Stimulated activated naive CD8-positive, alpha-beta T cell treated with anti-CD3 and anti-CD28 coated beads, Interleukin-15, amount 100 ng/mL, for 72 hours (primary cell): ENCODE measurements at places on chromosomes 6 and 20.

GRCh38 chr6:53310771-53311585 is 37.8 kb downstream of the ELOVL5 start:
- DNase-seq: no peak

GRCh38 chr20:22773344-22773743 is 189.0 kb upstream of the FOXA2 start:
- no peak for DNase-seq

GRCh38 chr20:15227102-15227501 is 889.7 kb upstream of the FLRT3 start:
- no peak for DNase-seq

DNA sequence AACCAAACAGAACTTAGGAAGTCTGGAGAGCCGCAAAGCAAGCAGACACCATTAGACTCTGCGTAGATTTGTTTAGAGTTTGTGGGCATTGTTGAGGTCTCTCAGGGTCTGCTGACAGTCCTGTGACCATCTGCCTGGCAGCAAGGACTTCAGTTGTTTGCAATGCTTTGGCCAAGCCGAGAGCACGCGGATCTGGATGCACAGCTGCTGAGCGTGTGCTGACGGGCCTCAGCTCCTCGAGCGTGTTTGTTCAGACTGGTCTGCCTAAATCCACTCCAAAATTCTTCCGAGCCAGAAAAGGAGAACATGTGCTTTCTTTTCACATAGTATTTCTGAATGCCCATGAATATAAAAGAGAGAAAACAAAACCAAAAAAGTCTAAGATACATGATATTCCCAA is 159.0 kb downstream of the ZNF217 start:
- DNase-seq: no peak

DNA sequence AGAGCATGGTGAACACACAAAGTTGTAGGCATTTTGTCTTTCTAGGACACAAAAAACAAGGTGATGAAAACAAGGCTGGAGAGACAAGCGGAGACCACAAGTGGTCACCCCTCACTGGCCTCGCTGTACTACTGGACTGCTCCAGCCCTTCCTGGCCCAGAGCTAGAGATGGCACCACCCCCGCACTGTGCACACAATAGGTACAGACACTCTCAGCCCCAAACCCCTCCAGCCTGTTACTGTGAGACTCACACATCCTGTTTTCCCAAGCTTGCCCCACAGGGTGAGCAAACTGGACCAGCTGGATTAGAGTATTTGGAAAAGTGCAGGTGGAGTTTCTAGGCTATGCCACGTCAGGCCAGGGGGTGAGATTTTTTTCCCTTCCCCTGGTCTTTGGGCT is 8.4 kb upstream of the ZSWIM1 start:
- no peak for DNase-seq

- peak; percentile 51 for DNase-seq
These were observed 70.3 kb downstream of the SCAND1 start for GRCh38 chr20:35883778-35884540.

DNA sequence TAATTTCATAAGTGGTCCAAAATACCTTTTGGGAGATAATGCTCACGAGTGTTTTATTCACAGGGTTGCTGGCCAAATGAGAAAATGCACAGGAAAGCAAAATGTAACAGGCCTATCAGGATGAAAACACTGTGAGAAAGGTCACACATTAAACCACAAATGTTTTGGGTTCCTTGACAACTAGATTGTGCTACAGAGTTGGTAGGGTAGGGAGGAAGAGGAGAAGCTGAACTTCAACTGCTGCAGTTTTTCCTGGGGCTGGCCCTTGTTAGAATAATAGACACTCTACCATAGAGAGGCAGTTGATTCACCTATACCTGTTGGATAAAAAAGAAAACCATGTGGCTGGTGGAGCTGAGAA is 28.1 kb upstream of the PAQR8 start:
- no peak for DNase-seq

DNA sequence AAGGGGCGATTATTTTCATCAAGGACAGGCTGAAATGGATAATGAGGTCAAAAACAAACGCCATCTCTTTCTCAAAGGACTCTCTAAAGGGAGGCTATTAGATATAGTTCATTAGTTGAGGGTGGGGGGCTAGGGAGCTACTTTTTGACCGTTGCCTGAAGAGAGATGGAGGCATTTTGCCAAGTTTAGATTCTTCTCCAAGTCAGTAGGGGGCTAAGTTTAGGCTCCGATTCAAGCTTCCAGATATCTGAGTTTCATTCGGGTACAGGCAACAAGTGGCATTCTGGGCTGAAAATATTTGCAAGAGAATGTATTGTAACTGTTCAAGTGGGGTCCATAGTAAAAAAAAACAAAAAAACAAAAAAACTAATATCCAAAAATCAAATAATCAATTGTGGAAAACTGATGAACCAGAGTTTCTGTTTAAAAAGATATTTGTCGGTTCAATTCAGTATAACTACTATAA is 43.4 kb upstream of the PIM1 start:
- DNase-seq: no peak

DNA sequence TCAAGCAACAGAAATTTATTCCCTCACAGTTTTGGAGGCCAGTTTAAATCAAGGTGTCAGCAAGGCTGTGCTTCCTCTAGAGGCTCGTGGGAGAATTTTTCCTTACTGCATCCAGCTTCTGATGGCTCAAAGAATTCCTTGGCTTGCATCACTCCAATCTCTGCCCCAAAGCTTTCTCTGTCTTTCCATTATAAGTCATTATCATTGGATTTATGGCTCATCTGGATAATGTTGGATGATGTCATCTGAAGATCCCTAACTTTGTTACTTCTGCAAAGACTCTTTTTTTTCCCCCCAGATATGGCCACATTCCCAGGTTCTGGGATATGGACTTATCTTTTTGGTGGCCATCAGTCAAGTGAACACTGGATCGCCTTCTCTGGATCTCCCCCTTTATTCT is 146.3 kb upstream of the B3GAT2 start:
- DNase-seq: no peak

- DNase-seq: no peak
These were observed 56.8 kb downstream of the SNX9 start for GRCh38 chr6:157879873-157880254.

DNA sequence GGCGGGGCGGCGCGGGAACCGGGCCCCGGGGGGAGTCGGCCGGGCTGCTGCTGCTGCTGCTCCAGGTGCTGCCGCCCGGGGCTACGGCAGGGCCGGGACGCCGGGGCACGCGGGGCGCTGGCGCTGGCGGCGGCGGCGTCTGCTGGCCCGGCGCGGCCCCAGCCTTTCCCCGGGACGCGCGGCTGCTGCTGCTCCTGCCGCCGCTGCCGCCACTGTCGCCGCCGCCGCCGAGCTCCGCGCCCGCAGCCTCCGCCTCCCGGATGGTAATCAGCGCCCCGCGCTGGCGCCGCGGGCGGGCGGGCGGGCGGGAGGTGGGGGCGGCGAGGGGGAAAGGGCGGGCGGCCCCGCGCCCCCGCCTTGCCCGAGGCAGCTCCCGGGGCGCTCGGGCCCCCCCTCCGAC is 306 bp downstream of the EBF4 start:
- no peak for DNase-seq

DNA sequence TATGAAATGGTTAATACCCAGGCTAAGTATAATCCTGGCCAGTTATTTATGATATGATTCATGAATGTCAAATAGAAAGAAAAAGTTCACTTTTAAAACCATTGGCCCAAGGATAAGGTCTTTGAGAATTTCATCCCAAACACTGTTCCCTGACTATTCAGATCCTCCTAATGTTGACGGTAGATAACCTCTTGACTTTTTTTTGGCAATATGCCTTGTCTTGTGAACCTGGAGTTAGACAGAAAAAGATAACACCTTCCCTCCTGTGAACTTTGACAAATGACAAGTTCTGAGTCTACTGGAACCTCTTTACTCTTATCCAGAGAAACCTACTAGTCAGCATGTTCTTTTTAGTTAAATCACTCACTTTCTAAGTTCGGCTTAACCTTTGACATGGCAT is 166.8 kb upstream of the PREP start:
- no peak for DNase-seq

GRCh38 chr20:35592339-35592974 is 23.2 kb upstream of the SPAG4 start:
- DNase-seq: no peak

- DNase-seq: no peak
These were observed 6.4 kb upstream of the MDGA1 start for GRCh38 chr6:37704066-37704465.

GRCh38 chr6:158509465-158509864 is 50.4 kb upstream of the TMEM181 start:
- no peak for DNase-seq

DNA sequence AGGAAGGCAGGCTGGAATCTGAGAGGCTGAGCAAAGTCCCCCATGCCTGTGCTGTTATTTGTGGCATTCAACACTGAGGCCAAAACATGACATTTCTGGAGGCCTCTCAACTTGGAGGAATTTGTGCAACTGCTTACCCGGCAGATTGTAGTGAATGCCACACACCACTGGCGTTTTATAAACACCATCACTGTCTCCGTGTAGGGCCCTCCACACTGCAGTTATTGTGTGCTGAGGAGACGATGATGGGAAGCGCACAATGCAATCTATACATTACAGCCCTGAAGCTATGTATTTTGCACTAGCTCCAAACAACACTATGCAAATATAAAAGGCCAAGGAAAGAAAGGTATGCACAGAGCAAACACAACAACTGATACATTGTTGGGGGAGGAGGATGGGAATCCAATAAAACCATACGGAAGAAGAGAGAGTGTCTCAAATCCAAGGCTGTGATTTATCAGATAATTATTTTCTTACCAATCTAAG is 106.5 kb downstream of the SMLR1 start:
- no peak for DNase-seq

- DNase-seq: no peak
These were observed 79.8 kb downstream of the SLC22A23 start for GRCh38 chr6:3376893-3377535.

DNA sequence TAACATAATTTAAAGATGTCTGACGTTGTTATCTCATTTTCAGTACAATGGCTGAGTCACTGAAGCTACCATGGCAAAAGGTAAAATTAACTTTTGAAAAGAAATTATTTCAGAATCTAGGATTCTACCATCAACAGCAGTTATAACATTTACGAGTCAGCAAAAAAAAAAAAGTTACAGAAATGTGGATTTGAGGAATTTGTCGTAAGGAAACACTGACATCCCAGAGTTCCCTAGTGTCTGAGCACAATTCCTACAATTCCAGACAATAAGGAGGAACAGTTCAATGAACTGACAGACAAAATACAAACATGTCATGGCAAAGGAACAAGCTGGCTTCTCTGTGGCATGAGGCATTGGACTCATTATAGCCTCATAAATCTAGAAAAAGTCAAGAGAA is 19.1 kb downstream of the ABRACL start:
- DNase-seq: no peak

- no peak for DNase-seq
These were observed 8.1 kb upstream of the EEF1A1 start for GRCh38 chr6:73528897-73529296.
